ENCODE measurements at places on chromosomes 2 and 18.

DNA sequence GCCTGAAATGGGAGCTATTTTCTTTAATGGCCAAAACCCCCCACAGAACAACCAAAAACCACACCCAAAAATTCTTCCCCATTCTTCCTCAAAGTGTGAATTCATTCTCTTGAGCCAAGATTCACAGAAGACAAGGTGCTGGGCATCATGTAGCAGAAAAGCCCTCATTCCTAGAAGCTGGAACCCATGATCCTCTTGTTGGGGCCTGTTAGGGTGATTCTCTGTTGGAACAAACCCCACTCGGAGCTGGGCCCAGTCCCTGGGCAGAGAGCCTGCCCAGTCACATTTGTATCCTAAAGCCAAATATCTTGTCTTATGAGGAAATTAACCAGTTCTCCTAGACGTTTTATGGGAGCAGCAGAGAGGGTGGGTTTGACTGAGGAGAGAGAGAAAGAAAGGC is 22.8 kb upstream of the VPS4B start:
- DNase-seq, result no peak

GRCh38 chr2:7102826-7103225 is 185.6 kb downstream of the RNF144A start:
- DNase-seq, result no peak

GRCh38 chr2:71276311-71277146 is 49.6 kb upstream of the PAIP2B start:
- peak; percentile 73 for DNase-seq

GRCh38 chr2:74201196-74201595 is 2.8 kb downstream of the MTHFD2 start:
- no peak for DNase-seq

DNA sequence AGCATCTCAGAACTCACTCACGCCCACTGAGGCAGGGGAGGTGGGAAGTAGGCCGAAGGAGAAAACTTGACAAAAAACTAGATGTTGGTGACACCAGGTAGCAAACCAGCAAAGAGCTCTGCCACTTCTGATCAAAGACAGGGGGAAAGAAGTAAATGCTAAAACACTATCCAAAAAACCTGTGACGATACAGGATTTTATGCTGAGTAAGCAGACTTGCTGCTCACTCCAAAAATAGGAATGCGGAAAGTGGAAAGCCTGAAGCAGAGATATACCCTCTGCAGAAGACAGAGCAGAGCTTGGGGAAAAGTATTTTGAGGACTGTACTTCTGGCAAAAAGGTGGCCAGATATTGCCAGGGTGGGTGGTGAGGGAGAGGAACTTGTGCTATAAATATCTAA is 73.3 kb upstream of the YPEL5 start:
- DNase-seq, result no peak

- no peak for DNase-seq
Measured at GRCh38 chr2:132372276-132372675, 44.3 kb upstream of the GPR39 start.

DNA sequence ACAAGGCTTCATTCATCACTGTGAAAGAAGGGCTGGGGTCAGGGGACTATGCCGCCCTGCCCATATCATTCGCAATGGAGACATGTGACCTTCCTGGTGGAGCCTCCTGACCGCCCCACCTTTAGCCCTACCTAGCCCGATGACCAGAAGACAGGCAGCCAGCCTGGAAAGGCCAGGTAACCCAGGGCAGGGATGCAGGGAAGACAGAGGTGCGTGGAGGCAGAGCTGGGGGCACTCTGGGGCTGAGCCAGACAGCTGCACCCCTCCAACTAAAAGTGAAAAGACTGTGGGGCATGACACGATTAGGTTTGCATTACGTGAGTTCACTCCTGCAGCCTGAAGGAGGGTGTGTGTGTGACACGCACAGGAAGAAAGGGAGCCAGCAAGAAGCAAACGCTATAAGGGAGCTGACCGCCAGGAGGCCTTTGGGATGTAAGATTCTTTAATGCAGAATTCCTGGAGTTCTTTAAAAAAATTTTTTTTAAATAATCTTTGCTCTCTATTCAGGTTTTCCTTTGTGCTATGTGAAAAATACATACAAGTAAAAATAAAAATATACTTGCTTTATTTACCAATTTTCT is 3.7 kb upstream of the HES6 start:
- DNase-seq, result no peak

DNA sequence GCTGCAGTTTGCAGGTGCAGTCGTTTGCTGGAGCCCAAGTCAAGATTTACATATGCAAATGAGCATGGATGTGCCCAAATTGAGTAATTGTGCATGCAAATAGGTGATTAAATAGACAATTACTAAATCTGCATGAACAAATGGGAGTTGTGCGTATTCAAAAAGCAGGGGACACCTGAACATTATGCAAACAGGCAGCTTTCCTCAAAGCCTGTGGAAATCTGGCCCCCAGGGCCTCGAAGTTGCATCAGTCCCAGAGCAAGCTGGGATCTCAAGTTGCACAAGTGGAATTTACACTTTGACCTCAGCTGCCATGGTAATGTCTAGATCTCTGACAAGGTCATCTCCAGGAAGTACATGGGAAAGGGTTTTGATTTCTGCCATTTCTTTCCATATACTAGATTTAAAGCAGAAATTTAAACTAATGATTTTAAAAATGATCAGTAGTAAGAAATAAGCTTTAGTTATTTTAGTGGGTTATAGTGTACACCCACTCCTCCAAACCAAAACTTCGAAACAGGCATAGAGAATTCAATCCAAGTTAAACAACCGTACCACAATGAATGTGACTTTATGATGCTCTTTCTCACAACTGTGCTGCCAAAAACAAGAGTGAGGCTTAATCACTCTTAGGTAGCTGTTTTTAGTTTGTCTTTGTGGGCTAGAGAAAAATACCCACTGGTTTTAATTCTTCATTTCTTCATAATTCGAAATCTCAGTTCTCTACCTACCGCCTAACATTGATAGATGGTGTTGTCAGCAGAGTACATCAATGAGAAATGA is 110.7 kb downstream of the RND3 start:
- DNase-seq, result peak; percentile 45

DNA sequence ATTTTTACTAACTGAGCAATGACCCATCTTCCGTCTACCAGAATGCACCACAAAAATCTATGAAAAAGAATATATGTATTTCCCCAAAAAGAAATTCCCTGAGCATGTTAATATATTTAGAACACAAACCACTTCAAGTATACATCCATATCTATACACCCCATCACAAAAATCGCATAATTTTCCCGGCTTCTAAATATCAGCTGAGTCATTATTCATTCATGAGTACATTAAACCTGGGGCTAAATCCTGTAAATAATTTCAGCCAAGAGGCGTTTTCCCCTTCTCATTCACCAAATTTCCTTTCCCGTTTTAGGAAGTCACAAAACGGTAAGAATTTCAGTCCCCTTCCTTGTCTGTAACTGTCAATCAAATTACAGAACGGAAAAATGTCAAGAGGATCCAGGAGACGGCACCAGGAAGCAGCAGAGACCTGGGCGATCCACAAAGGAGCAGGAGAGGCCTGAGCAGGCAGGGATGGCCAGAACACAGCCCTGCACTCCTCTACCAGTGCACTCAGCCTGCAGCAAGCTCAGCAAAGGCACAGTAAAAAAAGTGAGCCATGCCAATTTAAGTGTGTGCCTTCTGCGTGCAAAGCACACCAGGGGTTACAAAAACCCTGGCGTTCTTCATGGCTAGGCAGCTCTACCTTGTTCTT is 300.7 kb downstream of the TCF4 start:
- DNase-seq, result no peak

- no peak for DNase-seq
Measured at GRCh38 chr18:4847056-4847455, 350.0 kb downstream of the AKAIN1 start.

DNA sequence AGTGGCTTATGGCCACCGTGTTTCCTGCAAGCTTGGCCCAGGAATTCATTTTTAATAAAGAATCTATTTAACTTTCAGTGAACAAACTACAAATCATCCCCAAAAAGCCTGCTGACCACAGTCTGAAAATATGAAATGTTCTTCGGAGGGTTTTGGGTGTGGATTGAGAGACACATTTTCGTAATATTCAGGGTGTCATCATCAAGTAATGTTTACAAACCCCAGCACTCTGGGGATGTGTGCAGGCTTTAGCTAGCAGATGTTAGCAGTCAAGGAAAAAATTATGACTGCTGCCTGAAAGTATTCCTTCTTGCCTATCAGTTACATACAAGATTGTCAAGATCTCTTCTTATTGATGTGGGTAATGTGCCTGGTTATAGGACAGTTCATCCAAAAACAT is 143.9 kb upstream of the FN1 start:
- DNase-seq, result no peak

- DNase-seq, result peak; percentile 3
Measured at GRCh38 chr2:99181624-99182000, 628 bp downstream of the MRPL30 start.

GRCh38 chr2:191350826-191351225 is 105.6 kb downstream of the MYO1B start:
- DNase-seq, result no peak

GRCh38 chr2:216189410-216189809 is 80.3 kb downstream of the XRCC5 start:
- no peak for DNase-seq

- no peak for DNase-seq
Measured at GRCh38 chr2:222730366-222730999, 59.0 kb downstream of the MOGAT1 start.

GRCh38 chr2:20176760-20177159 is 48.2 kb downstream of the SDC1 start:
- DNase-seq, result no peak

DNA sequence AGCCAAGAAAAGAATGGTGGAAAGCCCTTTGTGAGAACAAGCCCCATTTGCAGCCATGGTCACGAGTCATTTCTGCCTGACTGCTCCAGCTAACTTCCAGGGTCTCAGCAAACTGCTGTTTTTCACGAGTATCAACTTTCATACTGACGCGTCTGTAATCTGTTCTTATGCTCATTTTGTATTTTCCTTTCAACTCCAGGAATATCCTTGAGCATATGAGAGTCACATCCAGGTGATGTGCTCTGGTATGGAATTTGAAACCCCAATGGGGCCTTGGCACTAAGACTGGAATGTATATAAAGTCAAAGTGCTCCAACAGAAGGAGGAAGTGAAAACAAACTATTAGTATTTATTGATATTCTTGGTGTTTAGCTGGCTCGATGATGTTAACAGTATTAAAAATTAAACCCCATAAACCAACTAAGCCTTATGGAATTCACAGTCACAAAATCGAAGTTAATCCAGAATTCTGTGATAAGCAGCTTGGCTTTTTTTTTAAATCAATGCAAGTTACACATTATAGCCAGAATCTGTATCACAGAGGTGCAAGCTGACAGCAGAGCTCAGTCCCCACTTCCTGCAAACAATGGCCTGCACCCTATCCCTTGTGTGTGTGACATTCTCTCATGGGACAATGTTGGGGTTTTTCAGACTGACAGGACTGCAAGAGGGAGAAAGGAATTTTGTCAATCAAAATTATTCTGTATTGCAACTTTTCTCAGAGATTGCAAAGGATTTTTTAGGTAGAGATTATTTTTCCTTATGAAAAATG is 26.1 kb downstream of the SLC14A1 start:
- no peak for DNase-seq

GRCh38 chr2:235533616-235534385 is 40.0 kb downstream of the AGAP1 start:
- DNase-seq, result no peak

DNA sequence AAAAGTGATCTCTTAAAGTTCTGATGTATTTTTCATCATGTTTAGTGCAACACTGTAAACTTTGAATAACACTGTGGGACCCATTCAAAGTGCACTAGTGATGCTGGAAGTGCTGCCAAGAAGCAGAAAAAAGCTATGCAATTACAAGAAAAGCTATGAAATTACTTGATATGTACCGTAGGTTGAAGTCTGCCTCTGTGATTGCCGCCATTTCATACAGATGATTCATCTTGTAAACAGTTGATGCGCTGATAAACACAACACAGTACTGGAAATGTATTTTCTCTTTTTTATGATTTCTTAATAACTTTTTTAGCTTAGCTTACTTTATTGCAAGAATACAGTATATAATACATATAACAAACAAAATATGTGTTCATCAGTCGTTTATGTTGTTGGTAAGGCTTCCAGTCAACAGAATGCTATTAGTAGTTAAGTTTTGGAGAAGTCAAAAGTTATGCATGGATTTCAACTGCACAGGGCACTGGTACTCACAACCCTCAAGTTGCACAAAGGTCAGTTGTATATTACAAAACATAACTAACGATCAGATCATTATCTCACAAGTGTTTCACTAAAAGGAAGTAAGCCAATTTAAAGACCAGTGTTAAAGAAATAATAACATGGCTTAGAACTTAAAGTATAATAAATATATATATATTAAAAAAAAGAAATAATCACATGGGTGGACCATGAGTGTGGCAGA is 82.0 kb downstream of the SGPP2 start:
- DNase-seq, result no peak

DNA sequence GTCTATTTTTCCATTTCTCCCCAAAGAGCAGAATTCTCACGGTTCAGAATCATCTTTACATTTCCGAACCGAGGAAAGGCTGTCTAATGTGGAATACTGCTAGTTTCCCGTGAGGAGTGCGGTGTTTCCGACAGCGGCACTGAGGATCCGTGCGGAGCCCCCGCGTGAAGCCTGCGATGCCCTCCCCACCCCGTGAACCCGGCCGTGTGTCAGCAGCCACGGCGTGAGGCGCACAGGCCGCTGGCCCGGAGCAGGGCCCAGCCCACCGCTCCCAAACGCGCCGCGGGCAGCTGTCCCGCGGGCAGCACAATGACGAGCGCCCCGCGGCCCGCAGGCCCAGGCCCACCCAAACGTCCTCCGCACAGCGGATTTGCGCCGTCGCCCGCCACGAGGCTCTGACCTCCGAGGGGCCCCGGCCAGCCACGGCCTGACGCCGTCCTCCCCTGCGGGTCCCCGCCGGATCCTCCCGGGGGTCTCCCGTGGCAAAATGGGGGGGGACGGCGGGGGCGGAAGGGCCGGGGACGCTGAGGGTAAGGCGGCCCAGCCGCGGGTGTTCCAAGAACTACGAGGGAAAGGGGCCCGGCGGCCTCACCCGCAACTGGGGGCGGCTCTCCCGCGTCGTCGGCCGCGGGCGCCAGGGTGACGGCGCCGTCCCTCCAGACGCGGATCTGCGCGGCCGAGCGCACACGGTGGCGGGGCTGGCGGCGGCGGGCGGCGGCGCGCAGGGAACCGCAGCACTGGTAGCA is 796 bp downstream of the SPIRE1 start:
- peak; percentile 35 for DNase-seq

DNA sequence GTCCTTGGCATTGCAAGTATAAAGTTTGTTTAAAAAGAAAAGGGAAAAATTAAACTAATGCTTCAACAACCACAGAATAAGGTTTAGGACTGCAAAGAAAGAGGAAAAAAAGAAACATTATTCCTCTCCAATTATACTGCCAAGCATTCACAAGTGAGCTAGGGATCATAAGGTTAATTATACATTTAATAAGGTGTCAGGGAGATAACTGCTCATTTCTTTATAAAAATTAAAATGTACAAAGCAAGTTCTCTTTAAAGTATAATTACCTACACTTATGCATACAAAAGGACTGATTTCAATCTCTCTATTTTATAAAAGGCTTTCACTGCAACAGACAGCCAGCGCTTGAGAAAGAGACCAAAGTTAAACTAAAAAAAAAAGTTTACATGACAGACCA is 58.1 kb downstream of the ABCG8 start:
- no peak for DNase-seq

Measured in left kidney (tissue), 8 donors.